ENCODE measurements at places on chromosomes 13 and 19.

DNA sequence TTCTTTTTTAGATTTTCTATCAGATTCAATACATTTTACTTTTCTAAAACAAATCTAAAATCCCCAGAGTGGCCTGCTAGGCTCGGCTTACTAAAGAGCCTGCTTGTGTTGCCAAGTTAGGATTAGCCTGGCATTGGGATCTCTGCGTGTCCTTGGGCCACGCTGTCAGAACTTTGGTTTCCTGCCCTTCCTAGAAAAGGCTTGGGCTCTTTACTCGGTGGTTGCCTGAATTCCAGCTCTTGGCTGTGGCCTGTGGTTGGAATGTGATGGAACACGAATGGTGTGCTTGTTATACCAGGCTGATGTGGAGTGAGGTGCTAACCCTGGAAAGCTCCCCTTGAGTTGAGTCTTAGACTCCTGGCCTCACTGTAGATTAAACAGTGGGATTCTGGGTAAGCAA lies 8.5 kb downstream of the SPATA13 start:
- DNase-seq = no peak

DNA sequence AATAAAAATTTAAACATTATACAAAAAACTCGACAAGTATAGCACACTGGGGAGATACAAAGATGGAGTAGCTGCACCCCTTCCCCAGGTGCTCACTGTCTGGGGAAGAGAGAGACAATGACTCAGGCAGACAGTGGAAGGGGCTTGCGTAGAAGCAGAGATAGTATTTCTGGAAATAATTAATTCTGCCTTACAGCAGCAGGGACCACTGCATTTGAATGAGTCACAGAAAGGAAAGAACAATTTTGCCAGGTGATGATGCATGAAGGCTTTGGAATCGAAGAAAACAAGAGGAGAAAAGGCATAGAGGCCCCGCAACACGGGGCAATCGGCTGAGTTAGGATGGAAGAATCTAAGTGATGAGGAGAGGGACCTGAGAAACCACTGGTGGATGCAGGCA lies 447.4 kb downstream of the EFNB2 start:
- DNase-seq = no peak

DNA sequence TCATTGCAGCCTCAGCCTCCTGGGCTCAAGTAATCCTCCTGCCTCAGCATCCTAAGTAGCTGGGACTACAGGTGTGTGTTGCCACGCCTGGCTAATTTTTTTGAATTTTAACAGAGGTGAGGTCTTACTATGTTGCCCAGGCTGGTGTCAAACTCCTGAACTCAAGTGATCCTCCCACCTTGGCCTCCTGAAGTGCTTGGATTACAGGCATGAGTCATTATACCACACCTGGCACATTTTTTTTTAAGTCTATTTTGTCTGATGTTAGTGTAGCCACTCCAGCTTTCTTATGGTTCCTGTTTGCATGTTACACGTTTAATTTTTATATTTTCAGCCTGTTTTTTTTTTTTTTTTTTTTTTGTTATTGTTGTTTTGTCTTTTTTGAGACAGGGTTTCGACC lies 24.8 kb downstream of the KDM4B start:
- no peak for DNase-seq

- DNase-seq = peak; percentile 72
Measured at GRCh38 chr19:2096034-2096479, at the start of gene MOB3A. TSS of gene MOB3A (minus strand) at chr19:2096326. CDS start at chr19:2078560, 17,766 bp downstream.

DNA sequence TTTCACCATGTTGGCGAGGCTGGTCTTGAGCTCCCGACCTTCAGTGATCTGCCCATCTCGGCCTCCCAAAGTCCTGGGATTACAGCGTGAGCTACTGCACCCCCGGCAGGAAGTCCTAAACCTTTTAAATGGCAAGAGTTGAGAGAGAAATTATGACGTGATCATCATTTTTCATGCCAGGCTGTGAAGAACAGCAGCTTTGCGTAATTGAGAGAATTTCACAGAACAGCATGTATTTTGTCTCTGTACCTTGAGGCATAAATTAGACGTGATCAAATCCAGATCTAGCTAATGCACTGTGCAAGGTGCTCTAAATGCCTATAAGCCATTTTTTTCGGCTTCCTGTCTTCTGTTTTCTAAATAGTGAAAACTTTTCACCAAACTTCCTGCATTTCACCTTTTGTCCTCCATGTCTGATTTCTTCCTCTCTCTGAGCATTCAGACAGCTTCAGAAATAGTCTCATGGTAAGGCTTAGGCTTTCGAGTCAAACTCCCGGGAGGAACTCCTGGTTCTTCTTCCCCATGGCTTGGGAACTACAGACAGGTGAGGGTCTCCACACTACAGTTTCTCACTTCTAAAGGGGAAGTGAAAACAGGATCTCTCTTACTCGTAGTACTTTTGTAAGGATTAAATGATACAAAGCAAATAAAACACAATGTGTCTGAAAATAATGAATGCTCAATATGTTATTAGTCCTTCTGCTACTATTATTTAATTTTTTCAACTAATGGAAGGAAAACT lies 51.0 kb downstream of the WDFY2 start:
- DNase-seq = no peak

- no peak for DNase-seq
Measured at GRCh38 chr13:70363991-70364390, 255.7 kb upstream of the KLHL1 start.

DNA sequence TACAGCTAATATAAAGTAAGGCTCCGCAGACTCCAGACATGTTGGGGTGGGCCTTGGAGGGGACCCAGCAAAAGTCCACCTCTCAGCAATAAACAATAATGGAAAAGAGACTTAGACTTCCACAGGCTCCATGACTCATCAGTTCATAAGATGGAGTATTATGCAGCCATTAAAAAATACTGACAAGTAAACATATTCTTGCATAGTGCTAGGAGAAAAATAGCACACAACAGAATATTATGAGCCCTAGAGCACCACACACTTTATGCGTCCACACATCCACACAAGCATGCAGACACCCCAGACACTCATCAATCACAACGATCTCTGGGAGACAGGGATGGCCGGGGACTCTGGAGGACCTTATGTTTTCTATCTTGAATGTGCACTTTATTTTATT lies 46.0 kb downstream of the PDCD5 start:
- DNase-seq = no peak

- no peak for DNase-seq
Measured at GRCh38 chr13:56659041-56659471, 481.7 kb upstream of the PRR20A start.

- no peak for DNase-seq
Measured at GRCh38 chr19:43422689-43423066, 8.0 kb downstream of the TEX101 start.

GRCh38 chr19:11806354-11807098 lies 7.5 kb upstream of the ZNF440 start:
- DNase-seq = no peak

GRCh38 chr19:10137751-10138682 lies 18.3 kb upstream of the EIF3G start:
- DNase-seq = no peak

GRCh38 chr13:33763021-33763420 lies 54.9 kb upstream of the RFC3 start:
- DNase-seq = no peak

DNA sequence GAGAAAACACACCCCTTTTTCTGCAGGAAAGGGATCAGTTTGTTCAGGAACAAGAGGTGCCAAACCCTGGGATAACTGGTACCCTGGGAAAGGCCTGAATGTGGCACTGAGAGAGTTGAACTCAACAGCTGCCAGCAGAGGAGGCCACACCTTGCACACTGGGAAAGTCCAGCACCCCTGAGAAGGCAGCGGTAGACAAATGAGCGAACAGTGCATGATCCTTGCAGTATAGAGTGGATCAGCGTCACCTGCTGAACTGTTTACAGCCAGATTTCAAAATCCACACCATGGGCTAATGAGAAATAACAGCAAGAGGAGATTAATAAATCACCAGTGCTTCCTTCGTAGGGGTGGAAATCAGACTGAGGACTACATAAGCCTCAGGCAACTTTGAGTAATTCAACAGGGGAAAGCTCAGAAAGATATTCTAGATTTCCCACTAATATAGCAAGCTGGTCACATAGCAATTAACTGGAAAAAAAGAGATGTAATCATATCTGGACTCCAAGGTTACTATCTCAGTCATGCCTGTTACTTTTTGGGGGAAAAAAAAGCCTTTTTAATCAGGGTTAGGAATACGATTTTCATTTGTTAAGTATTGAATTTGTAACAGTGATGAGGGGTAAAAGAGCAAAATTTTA lies 52.0 kb downstream of the DCT start:
- DNase-seq = no peak

DNA sequence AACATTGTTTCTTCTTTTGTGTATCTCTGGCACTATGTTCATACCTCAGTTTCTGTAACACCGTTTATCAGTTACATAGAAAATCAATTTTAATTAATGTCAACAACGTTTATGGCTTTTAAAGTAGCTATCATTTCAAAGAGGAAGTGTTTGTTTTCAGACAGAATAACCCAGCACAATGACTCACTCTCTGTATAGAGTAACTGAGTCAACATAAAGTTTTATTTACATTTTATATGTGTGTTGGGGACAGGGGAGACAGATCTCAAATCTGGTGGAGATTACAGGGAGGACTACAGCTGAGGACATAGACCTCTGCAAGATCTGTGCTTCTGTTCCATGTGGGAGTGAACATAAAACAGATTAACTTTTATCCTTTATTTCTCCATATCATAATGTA lies 2590.1 kb downstream of the PCDH9 start:
- DNase-seq = no peak

DNA sequence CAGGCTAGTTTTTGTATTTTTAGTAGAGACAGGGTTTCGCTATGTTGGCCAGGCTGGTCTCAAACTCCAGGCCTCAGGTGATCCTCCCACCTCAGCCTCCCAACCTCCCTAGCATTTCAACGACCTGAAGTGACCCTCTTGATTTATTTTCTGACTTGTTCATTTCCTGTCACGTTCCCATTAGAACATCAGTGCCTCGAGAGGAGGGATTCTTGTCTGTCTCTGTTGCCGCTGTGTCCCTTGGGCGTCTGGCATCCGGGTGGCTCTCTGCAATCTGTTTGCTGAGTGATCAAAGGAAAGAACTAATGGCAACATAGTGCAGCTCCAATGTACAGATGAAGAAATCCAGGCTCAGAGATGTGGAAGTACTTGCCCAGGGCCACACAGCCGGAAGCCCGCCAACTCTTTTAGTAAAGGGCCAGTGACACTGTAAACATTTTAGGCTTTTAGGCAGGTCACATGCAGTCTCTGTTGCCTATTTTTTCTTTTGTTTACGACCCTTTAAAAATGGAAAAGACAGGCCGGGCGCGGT lies 47.5 kb downstream of the NFIC start:
- no peak for DNase-seq

DNA sequence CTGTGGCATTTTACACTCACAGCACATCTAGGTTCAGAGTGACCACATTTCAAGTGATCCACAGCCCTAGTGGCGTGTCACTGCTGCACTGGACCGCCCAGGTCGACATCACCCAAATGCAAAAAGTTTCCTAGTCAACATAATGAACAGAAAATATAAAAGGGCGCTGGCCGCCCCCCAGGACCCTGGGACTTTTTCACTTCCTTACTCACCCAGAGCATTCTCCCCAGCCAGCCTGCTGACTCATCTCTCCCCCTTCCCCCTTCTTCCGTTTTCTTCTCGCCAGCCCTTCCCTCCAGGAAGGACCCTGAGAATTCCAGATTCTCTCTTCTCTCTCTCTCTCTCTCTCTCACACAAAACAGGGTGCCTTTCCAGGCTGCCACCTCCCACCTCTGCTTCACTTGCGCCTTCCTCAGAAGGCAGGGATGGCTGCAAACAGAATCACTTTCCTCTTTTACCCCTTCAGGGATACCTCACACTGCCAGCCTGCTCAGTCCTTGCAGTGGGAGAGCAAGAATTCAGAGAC lies 21.0 kb upstream of the GRWD1 start:
- DNase-seq = no peak

GRCh38 chr13:40379794-40380578 lies 286.5 kb downstream of the FOXO1 start:
- no peak for DNase-seq

- no peak for DNase-seq
Measured at GRCh38 chr19:23281663-23282276, 31.6 kb upstream of the ZNF724 start.

- DNase-seq = no peak
Measured at GRCh38 chr19:46697204-46697960, 19.5 kb downstream of the PRKD2 start.

DNA sequence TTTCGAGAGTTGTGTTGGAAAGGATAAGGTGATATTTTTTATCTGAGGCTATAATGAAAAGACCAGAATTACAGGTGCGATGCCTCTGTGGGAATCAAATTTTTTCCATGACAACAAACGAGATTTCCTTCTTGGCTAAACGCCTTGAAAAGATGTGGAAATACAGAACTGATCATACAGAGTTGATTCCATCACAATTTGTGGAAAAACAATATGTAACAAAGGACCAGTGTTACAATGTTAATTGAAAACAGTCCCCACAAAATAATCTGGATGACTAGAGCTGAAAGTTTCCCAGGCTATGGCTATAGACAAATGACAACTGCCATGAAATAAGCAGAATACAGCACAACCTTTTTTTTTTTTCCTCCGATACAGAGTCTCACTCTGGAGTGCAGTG lies 628.9 kb downstream of the DIAPH3 start:
- DNase-seq = no peak

GRCh38 chr19:32977280-32977679 lies 5.2 kb downstream of the FAAP24 start:
- DNase-seq = no peak

GRCh38 chr19:46606019-46606418 lies 4.9 kb downstream of the CALM3 start:
- no peak for DNase-seq

GRCh38 chr13:24304620-24305019 lies 4.8 kb upstream of the C1QTNF9 start:
- DNase-seq = no peak

DNA sequence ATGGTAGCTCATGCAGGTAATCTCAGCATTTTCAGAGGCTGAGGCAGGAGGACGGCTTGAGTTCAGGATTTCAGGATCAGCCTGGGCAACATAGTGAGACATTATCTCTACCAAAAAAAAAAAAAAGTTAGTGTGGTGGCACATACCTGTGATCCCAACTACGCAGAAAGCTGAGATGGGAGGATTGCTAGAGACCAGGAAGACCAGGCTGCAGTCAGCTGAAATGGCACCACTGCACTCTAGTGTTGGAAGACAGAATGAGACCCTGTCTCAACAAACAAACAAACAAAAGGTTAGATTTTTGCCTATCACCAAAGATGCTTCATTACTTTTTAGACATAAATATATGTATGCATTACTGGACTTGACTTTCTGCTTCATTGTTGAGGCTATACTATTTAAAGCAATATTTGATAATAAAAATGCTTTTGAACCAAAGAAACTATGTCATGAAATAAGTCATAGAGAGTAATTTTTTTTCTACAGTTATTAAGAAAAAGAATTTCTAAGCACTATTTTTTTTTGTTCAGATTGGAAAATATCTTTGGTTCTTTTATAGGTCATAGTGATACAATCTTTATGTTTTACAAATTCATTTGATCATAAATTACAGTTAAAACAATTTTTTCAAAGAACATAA lies 1180.1 kb upstream of the ATXN8OS start:
- DNase-seq = no peak

- DNase-seq = no peak
Measured at GRCh38 chr13:25717666-25718197, 334.1 kb downstream of the SHISA2 start.

GRCh38 chr19:41850381-41850780 lies 5.5 kb downstream of the DMRTC2 start:
- no peak for DNase-seq
